Thymus (tissue), 14 donors: ENCODE measurements at places on chromosomes 12 and 14. TPM values are rescaled to one million over a fixed set of nuclear protein-coding genes. Genes with fewer than 3 reads are reported as not detected.

DNA sequence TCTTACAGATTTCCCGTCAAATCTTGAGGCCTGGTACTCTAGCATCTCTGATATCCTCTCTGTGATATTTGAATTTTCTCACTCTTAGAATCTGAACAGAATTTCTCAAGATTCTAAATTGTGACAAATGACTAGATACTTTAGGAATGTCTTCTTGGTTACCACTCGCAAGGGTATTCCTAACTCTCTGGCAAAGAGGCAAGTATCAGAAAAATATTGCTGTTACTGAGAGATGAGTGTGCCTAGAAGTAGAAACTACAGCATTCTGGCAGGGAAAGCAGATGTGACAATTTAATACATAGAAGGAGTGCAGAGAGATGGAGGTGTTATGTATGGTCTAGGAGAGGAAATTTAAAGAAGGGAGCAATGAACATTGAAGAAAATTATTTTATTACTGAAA is 467.8 kb downstream of the LRIG3 start:
- DNase-seq, result no peak

DNA sequence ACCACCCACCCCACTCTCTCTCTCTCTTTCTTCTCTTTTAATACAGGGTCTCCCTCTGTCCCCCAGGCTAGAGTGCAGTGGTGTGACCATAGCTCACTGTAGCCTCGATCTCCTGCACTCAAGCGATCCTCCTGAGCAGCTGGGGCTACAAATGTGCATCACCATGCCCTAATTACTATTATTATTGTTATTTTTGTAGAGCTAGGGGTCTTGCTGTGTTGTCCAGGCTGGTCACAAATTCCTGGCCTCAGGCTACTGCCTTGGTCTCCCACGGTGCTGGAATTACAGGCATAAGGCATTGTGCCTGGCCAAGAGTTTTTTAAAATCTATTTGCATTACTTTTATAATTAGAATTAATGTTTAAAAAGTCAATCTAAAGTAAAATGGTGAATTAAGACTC is 23.0 kb upstream of the TUBA1B start:
- DNase-seq, result no peak

Gene NKX2-1
- 0.02 TPM for polyA plus RNA-seq

Gene CABP1
- 1.0 TPM for polyA plus RNA-seq

GRCh38 chr12:90029317-90029716 is 320.7 kb upstream of the ATP2B1 start:
- DNase-seq, result no peak

Gene ATL1
- polyA plus RNA-seq, result 2.6 TPM

Gene MYBPC1
- polyA plus RNA-seq, result 10.6 TPM

- no peak for DNase-seq
Observed at GRCh38 chr12:894226-894625, 55.3 kb downstream of the RAD52 start.

GRCh38 chr12:104603545-104603973 is 146.8 kb downstream of the CHST11 start:
- no peak for DNase-seq

DNA sequence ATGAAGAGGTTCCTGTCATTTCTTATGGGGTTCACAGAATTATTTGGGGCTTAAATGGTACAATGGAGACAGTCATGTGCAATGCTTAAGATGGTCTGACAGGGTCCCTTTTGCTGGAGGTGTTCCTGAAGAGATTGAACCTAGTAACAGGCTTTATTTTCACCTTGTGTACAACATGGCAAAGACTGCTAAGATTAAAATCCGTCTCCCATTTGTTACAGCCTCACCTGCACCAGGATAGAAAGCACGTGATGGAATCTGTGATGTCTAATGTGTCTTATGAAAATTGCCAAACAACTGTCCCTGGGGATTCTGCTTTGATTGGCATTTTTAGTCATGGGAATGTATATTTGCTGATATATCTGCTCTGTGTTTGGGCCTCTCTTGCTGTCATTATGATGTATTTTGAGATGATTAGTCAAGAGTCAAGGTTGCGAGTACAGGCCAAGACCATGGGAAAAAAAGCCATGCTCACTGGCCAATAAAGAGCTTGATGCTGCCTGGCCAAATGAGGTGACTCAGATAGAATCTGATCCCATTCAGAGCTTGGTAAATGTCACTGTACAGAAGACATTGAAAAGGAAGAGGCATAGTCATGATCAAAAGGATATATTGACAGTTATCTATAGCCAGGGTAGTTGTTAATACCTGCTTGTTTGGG is 96.1 kb downstream of the FLRT2 start:
- DNase-seq, result no peak

DNA sequence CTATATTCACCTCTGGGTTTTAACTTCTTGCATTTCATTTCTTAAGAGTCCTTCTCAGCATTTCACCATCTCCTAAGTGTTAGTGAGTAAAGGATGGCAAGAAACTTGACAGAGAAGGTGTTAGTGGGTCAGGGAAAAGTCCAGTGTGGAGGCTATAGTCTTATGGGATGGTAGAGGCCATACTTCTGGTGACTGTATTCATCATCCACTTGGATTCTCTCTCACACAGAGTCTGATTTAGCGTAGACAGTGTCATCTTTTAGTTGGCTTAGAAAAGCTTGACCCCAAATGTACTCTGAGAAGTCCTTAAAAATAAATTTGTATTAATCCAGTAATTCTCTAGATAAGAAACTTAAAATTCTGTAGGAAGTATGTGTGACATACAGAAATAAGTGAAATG is 232.4 kb upstream of the FBXO33 start:
- no peak for DNase-seq

Gene SSTR1
- polyA plus RNA-seq, result 0.27 TPM

Gene ZNF26
- polyA plus RNA-seq, result 9.0 TPM

Gene VRTN
- 0.02 TPM for polyA plus RNA-seq

Gene MRPL52
- polyA plus RNA-seq, result 121 TPM

DNA sequence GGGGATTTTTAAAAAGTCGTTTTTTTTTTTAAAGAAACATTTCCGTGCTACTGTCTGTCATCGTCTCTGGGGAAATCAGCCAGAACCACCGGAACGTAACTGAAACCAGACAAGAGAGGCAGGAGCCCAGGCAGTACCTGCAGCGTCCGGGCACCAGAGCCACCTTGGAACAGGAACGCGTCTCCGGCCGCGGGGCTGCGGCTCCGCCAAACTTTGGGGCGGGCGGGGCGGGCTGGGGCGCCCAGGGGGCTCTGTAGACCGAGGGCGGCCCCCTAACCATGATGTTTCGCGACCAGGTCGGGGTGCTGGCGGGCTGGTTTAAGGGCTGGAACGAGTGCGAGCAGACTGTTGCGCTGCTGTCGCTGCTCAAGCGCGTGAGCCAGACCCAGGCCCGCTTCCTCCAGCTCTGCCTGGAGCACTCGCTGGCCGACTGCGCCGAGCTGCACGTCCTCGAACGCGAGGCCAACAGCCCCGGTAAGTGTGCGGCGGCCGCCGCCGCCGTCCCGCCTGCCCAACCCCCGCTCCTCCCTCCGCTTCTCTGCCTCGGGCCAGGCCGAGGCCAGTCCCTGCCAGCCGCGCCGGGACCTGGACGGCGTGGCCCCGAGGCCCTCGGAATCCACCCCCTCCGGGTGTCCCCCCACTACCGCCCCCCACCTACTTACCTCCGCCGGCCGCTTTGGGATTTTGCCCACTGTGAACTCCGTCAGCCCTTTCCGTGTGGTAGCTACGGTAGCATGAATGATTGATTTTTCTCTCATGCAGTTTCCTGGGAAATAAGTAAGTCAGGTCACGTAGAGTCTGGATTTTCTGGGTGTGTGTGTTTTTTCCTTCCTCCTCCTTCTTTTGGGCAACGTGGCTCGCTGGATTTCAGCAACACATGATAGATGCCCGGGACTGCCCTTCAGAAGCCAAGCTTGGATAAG is 972 bp downstream of the SAMD4A start:
- peak; percentile 30 for DNase-seq

DNA sequence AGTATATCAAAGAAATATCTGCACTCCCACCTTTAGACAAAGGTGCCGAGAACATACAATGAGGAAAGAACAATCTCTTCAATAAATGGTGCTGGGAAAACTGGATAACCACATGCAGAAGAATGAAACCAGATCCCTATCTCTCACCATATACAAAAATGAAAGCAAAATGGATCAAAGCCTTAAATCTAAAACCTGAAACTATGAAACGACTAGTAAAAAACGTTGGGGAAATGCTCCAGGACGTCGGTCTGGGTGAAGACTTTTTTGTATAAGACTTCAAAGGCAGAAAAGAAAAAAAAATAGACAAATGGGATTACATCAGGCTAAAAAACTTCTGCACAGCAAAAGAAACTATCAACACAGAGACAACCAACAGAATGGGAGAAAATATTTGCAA is 83.8 kb downstream of the PPM1A start:
- DNase-seq, result no peak

DNA sequence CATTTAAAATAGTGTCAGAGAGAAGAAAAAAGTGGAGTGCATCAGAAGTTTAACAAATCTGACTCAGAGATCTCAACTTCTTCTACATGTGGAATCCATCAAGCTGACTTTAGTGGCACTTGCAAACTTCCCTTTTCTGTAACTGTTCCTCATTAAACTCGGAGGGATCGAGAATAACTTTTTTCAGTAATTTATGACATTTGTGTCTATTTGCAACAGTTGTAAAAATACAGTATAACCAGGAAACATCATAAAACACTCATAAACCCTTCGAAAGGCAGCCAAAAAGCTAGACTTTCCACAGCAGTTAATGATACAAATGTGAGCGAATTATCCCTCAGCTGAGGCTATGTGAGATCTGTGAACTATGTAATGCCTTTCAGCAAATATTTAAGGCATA is 1936.8 kb upstream of the SEL1L start:
- DNase-seq, result no peak

- DNase-seq, result no peak
Observed at GRCh38 chr14:81771651-81772275, 238.1 kb upstream of the SEL1L start.

DNA sequence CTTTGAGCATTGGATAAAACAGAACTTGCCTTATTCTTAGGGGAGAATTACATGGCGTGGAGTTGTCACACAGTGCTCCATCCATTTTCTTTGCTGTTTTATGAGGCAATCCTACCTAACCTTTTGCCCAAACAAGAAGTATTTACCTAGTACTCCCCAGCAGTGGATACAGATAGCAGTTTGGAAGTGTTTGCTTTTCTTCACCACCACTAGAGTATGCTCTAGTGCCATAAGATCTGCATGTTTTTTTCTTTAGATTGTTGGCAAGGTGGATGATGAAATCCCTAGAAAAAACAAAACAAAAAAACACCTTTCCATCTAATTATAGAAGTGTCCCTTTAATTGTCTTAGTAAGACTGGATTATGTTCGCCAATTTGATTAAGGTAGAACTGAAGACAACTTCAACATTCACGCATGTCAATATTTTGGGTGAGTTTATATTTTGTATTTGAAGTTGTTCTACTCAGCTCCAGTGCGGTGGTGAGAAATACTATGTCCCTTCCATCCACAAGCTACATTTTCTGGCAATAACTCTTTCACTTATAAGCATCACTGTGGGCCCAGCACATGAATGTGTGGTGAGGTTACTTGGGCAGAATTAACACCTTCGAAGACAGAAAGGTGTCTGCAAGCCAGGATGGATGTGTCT is 23.6 kb upstream of the TMEM260 start:
- no peak for DNase-seq

GRCh38 chr12:57008178-57008577 is 1.8 kb upstream of the ZBTB39 start:
- DNase-seq, result no peak
